Stimulated activated CD4-positive, alpha-beta T cell treated with anti-CD3 and anti-CD28 coated beads, Interleukin-1b, Interleukin-23, amount 100 ng/mL, for 48 hours (primary cell): ENCODE measurements at places on chromosomes 7 and 10.

DNA sequence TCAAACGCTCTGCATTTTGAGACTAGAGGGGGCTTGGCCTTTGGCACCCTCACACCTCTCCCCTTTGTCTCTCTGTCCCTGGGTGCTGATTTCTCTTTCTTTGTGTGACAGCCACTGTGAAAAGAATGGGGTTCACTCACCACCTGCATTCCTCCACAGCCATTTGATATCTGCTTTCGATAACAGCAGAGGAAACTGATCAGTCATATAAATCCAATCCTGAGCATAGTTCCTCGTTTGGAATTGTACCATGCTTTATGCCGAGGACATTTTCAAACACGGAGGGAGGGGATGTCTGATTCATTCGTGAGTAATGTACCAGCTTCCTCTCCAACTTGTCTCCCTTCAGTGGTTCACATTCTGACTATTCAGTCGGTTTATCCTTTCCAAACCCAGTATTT is 15.8 kb downstream of the MET start:
- DNase-seq, result no peak

GRCh38 chr10:11223081-11223480 is 205.4 kb downstream of the CELF2 start:
- DNase-seq, result no peak

GRCh38 chr7:92698237-92698841 is 108.1 kb upstream of the FAM133B start:
- no peak for DNase-seq

DNA sequence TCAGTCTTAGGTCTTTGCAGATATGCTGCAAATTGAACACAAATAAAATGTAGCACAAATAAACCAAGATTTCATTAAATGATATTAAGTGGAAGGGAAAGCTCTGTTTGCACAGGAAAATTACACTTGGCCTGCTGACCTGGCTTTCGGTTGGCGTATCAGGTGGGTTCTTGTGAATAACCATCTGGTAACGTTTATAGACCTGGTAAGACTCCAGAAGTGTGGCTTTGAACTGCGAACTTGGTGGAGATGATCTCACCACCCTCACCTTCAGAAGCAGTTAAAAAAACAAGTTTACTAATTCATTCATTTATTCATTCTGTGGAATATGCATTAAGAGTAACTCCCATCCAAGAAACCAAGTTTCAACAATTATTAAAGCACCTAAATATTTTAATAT is 28.1 kb downstream of the ATE1 start:
- no peak for DNase-seq
